ENCODE measurements at places on chromosomes 4 and X.

DNA sequence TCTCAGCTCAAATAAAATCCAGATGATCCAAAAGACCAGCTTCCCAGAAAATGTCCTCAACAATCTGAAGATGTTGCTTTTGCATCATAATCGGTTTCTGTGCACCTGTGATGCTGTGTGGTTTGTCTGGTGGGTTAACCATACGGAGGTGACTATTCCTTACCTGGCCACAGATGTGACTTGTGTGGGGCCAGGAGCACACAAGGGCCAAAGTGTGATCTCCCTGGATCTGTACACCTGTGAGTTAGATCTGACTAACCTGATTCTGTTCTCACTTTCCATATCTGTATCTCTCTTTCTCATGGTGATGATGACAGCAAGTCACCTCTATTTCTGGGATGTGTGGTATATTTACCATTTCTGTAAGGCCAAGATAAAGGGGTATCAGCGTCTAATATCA lies 18.7 kb upstream of the TLR8 start:
- DNase-seq = no peak

GRCh38 chrX:39855748-39856129 lies 242.0 kb downstream of the BCOR start:
- DNase-seq = peak; percentile 83

DNA sequence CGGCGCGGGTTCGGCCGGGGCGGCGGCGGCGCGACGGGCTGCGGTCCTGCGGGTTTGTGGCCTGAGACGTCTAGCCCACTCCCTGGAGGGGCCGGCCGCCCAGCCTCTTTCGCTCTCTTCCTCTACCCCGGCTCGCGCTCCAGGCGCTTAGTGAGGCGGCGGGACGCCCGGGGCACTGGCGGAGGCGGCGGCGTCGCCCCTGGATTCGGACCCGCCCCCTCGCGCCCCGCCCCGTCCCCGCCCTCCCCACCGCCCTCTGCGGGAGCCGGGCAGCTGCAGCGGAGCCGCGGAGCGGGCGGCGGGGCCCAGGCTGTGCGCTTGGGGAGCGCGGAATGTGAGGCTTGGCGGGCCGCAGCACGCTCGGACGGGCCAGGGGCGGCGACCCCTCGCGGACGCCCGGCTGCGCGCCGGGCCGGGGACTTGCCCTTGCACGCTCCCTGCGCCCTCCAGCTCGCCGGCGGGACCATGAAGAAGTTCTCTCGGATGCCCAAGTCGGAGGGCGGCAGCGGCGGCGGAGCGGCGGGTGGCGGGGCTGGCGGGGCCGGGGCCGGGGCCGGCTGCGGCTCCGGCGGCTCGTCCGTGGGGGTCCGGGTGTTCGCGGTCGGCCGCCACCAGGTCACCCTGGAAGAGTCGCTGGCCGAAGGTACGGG lies at the start of gene BMP2K:
BMP2K (plus strand) TSS at position 272 of the 650 bp plus-strand sequence; CDS start at position 466, 194 bp downstream.
- peak; percentile 83 for DNase-seq

DNA sequence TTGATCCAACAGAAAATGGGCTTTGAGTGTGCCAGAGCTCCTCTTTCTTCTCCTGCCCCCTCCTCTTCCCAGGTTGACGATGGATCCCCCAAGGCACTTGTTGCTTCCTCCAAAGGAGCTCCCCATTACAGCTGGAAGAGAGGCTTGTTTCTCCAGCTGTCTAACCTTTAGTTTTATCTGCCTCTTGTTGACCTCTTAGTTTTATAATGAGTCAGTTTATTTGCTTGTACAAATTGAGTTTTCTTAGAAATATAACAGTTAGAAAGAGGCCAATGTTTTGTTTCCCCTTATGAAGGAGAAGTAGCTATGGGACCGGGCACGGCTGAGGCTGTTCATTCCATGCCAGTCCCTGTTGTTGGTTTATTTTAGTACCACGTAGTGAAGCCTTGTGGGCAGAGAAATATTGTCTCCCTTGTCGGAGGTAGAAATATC lies 158.2 kb downstream of the SPRY1 start:
- DNase-seq = no peak

DNA sequence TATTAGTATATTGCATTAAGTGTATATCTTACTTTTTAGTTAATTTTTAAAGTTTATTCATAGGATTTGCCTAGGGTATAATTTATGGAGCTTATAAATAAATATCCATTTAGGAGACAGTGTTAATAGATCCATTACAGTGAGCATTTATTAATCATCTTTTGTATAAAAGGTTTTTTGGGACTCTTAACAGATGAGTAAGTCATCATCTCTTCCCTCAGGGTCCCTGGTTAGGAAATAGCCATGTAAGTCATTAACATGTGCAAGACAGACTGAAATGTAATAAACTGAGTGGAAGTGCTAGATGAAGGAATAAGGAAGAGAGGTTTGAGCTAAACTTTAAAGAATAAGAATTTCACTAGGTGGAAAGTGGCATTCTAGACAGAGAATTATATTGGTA lies 69.2 kb downstream of the PAQR3 start:
- no peak for DNase-seq

GRCh38 chr4:124537971-124538370 lies 174.6 kb downstream of the ANKRD50 start:
- no peak for DNase-seq

DNA sequence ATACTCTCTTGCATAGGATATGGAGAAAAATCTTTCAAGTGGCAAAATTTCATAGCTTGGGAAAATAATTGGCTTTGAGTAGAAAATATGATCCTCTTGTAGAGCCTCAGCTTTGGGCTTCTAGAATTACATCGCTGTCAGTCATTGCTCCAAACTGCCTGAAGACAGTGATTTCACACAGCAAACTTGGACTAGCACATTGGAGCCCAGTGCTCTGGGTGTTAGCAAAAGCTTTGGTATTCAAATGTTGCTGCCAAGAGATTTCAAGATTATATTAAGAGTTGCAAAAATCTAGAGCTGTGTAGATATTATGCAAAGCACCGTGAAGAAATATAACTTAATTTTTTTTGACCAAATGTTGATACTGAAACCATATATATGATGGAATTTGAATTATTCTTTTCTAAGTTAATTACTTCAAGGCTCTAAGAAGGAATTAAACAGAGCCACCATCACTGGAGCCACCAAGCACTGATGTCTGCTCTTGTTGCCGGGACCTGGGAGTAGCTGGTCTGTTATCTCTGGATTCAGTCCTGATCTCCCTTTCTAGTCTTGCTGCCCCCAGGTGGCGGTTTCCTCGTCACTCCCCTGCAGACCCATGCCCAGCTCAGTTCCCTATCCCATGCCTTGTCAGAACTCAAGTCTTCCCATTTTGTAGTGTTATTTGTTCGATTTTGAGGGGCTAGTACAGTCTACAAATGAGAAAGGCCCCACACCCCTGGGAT lies 260.7 kb upstream of the SFRP2 start:
- DNase-seq = no peak

DNA sequence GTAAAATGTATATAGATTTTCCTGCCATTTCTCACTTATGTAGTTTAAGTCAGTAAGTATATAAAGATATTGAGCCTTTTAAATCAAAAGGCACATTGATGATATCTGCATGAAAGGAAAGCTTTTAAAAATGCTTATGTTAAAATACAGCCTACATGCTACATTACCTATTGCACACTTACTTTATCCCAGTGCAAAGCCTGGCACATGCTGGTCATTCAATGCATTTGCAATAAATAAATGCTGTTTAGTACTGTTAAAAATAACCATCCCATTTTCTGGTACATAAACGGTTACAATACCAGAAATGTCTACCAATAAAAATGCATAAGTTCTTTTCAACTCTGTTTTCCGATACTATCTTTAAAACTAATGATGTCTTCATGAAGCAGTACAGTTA lies 22.1 kb upstream of the SPATA4 start:
- no peak for DNase-seq

- DNase-seq = no peak
Measured at GRCh38 chr4:12884846-12885796, 599.0 kb downstream of the RAB28 start.

DNA sequence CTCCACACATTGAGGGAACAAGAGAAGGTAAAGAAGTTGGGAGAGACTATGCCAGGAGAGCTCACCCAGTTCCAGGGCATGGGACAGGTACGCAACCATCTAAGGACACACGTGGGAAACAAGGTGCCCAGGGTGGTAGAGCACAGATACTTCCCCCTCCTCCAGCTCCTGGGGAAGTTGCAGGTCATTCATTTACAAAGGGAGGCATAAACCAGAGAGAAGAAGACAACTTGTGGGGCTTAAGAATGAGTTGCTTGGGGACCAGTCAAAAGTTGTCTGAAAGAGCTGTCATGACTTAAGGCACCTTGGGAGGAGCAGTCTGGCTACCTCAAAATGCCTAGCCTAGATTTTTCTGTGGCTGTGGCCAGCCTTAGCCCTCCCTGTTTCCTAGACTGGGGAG lies 186.2 kb downstream of the PTTG2 start:
- DNase-seq = no peak

DNA sequence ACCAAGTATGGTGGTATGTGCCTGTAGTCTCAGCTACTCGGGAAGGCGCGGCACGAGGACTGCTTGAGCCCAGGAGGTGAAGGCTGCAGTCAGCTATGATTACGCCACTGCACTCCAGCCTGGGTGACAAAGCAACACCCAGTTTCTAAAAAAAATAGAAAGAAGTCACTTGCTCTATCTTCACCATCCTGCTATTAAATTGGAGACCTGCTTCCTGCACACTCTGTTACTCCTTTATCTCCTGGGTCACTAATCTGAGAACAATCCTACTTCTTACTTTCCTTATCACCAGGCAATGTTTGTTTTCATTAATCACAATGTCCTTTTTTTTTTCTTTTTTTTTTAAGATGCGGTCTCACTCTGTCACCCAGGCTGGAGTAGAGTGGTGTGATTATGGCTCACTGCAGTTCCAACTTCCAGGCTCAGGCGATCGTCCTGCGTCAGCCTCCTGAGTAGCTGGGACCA lies 16.2 kb downstream of the PRKX start:
- no peak for DNase-seq

DNA sequence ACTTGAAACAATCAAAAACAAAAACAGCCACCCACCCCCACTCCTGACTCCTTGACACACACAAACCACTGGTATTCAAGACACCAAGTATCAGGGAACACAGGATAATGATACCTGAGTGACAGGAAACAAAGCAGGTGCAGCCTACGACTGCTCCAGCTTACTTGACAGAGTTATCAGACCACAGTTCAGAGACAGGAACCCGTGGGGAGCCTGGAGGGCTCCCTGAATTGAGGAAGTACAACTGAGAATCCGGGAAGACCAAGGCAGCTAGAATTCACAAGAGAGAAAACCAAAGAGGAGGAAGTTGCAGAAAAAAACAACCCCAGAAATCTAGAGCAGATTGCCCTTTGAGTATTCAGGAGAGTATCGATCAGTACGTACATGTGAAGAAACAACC lies 20.5 kb downstream of the COMMD8 start:
- DNase-seq = no peak

GRCh38 chrX:50881028-50881427 lies 29.5 kb upstream of the BMP15 start:
- DNase-seq = no peak

GRCh38 chr4:96675416-96675815 lies 835.5 kb downstream of the PDHA2 start:
- no peak for DNase-seq

Measured in CD4-positive, alpha-beta T cell treated with Interleukin-4 for 1 hour (primary cell).